Lung microvascular endothelial cell (primary cell): ENCODE measurements at places on chromosomes 11 and 22.

- DNase-seq, result no peak
These were observed 42.5 kb downstream of the TMPRSS5 start for GRCh38 chr11:113663567-113663966.

GRCh38 chr11:24588081-24588480 is 91.2 kb downstream of the LUZP2 start:
- DNase-seq, result peak; percentile 24

- DNase-seq, result peak; percentile 43
These were observed 175.8 kb downstream of the DSCAML1 start for GRCh38 chr11:117621226-117621625.

- DNase-seq, result peak; percentile 80
These were observed 15.8 kb downstream of the UPB1 start for GRCh38 chr22:24510637-24511625.

DNA sequence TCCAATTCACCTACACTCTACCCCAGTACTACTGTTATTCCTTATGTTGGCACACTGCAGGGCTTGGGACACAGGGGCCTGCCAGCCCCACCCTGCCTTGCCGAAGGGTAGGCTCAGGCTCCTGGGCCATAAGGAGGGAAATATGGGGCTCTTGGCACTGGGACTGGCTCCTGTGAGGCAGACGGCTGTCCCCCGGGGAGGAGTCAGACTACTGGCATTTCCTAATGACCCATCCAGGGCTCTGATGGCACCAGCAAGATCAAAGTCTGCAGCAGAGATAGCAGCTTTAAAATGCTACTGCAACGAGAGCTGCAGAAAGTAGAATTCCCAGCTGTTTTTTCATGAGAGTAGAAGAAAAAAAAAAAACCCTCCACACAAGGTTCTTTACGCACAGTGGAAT is 42.2 kb upstream of the CYP2D6 start:
- DNase-seq, result no peak

GRCh38 chr11:93908689-93909088 is 58.3 kb upstream of the VSTM5 start:
- DNase-seq, result no peak

DNA sequence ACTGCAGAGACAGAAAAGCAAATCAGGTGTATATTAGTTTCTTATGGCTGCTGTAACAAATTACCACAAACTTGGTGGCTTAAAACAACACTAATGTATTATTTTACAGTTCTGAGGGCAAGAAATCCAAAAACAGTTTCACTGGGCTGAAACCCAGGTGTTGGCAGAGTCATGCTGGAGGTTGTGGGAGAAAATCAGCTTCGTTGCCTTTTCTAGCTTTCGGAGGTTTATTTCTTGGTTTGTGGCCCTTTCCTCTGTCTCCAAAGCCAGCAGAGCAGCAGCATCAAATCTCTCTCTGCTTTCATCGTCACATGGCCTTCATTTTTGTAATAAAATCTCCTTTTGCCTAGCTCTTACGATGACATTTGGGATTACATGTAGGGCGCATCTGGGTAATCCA is 33.0 kb upstream of the OR6M1 start:
- DNase-seq, result no peak

DNA sequence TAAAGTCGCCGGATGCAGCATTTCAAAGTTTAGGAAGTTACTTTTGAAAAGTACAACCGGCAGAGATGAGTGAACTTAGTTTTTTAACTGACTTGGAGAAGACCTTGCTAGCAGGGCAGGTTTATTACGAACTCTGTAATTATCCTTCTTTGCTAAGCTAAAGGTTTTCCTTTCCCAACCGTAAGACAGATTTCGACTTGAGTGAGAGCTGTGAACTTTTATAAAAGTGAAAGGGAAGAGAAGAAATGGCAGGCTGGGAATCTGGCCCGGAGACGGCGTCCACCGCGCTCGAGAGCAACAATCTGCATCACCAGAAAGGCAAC is 659 bp upstream of the TEAD1 start:
- no peak for DNase-seq

DNA sequence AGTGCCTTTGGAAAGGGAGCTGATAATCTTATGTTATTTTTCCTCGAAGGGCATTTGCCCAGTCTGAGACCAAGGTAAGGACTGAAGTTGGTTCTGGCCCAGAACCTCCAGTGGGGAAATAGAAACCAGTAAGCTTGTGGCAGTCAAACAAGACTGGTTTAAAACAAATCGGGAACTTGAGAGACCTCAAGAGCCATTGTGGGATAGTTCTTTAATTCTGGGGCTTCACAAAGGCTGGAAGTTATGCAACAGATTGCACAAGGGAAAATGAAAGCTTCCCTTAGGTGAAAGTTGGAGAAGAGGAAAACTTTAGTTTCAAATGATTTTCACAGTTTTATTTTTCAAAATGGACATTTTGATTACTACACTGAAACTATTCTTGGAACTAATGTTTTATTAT is 33.5 kb upstream of the RAB38 start:
- DNase-seq, result no peak
